ENCODE measurements at places on chromosomes 4 and X. TPM values are rescaled to one million over a fixed set of nuclear protein-coding genes. Genes with fewer than 3 reads are reported as not detected.

DNA sequence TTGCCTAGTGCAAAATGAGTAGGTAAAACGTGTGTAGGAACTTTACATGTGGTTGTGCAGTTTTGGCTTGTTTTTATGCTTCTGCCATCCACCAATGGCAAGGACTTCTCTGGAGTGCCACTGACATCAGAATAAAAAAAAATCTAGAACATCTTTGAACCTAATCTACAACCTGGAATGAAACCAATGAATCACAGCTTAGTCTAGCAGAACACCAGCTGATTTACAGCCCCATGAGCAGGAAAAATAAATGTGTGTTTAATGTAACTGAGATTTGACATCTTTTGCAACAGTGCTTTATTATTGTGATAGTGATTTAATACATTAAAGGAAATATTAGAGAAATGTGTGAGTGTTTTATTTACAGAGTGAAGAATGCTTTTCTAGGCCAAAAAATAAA is 995.1 kb downstream of the PCDH7 start:
- DNase-seq = no peak

- DNase-seq = no peak
These were observed 57.4 kb downstream of the PSAPL1 start for GRCh38 chr4:7377223-7377865.

Gene NHSL2
- total RNA-seq = 0.19 TPM

- DNase-seq = no peak
These were observed 211.5 kb downstream of the FRAS1 start for GRCh38 chr4:78268597-78268996.

DNA sequence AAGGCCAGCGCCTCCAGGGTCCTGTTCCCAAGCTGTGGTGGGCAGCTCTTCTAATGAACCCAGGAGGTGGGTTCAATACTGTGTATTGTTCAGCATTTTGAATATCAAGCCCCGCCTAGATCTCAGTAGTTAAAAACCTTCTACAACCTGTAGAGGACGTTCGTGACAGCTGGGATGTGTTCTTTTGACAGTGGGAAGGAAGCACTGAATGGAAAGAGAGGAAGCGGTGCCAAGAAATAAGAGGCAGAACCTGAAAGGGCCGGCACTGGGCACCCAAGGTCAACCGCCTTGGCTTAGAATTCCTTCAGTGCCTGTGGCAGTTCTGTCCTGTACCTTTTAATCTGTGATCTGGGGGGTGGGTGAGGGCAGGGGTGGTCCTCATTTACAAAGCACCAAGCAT is 73.1 kb downstream of the CC2D2A start:
- no peak for DNase-seq

- no peak for DNase-seq
These were observed 137.9 kb downstream of the GPC3 start for GRCh38 chrX:133847340-133847994.

GRCh38 chr4:8763966-8764901 is 107.4 kb downstream of the HMX1 start:
- no peak for DNase-seq

DNA sequence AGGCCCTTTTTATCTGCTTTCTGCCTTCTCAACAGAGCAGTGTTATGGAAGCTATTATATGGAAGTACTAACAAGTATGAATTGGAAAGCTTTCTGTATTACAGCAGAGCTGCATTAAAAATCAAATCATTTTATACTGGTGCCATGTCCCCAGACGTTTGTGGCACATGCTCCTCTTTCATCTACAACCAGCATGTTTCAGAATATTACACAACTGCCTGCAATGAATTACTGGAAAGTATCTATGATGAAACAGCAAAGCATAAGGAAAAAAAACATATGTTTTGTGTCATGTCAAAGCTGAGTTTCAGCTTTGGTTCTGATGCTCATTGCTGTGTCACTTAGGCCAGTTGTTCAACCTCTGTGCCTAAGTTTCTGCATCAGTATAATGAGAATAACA is 576.8 kb downstream of the GBA3 start:
- no peak for DNase-seq

- no peak for DNase-seq
These were observed 75.2 kb downstream of the ACOX3 start for GRCh38 chr4:8365353-8365752.

- DNase-seq = no peak
These were observed 377.1 kb upstream of the HS3ST1 start for GRCh38 chr4:11805842-11806241.

Measured in activated naive CD4-positive, alpha-beta T cell treated with anti-CD3 and anti-CD28 coated beads, Interleukin-2, amount 50 U/mL, for 72 hours (primary cell).